ENCODE measurements at places on chromosomes 1 and 21.

- DNase-seq = no peak
These were observed 98.1 kb downstream of the SEC16B start for GRCh38 chr1:177871613-177872307.

DNA sequence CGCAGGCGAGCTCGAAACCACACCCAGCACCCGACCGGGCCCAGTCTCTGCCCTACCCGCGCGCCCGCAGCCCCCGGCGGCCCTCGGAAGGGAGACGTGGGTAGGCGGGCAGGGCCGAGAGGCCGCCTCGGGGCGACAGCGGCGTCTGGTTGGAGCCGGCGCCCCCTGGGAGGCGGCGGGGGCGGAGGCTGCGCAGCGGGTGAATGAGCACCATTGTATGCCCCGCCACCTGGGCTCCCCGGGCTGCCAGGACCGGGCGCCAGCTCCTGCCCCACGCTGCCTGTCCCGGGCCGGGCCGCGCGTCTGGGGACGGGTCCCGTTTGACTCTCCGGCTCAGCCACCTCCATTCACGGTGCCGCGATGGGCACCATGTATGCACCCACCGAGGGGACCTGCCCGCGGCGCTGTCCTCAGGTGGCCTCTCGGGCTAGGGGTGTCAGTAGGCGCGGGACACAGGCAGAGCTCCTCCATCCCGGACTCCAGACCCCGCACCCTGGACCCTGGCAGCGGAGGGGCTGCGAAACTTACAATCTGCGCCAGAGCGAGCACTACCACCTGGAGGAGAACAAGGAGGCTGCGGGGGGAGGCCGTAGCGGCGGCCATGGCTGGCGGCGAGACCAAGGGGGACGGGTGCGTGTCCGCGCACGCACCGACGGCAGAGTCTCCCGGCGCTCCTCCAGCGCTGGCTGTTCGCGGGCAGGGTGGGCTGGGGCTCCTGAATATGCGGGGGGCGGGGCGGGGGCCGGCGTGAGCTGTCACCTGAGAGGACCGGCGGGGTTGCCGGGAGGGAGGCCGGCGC, at the start of gene COL9A2:
COL9A2 (minus strand) TSS at position 692 of the 799 bp plus-strand sequence; CDS start at position 603, 89 bp downstream.
- DNase-seq = no peak

DNA sequence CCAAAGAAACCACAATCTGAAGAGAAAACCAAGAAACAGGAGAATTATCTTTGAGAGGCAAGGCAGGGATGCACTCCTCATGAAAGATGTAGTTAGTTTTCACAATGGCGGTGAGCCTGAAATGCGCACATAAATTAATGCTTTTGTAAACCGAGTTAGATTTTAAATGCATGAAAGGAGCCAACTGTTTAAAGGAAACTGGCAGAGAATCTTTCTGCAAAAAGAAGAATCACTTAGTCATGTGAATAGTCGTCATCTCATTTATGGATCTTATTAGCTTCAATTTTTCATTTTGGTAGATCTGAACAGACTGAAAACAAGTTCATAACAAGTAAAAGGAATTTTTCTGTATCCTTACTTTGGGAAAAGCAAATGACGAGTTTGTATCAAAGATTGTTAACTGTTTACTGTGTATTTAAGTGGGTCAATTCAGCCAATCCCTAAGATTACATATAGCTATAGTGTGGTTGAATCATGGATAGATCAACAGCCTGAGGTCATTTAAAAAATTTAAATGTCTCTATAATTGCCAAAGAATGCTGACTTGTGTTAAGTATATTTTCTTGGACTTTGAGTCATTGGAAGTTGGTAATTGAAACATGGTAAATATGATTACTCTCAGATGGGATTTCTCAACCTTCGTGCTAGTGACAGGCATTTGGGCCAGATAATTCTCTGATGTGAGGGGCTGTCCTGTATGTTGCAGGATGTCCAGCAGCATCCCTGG, 226.6 kb upstream of the KAZN start:
- DNase-seq = no peak

DNA sequence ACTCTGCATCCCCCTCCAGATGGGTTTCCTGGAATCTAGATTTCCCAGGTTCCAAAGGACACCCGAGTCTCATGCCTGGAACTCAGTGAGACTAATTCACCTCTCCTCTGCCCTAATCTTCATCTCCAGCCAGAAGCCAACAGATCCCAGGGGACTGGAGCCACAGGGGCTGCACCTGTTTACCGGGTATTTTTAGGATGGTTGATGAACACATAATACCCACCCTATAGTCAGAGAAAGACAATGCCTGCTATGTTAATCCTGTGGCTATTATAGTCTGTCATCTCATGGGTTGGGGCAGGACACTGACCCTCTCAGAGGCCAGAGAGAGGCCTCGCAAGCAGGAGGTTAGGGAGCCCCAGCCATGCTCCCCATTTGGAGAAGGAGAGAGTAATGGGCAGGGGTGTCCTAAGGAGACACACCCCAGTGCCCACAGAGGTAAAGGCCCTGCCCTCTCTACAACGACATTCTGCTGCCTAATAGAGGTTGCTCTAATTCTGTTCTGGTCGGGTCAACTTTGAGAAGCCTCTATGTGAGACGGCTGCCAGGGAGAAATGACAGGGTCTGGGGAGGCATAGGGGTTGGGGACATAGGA, 1.0 kb upstream of the TNNI1 start:
- no peak for DNase-seq

DNA sequence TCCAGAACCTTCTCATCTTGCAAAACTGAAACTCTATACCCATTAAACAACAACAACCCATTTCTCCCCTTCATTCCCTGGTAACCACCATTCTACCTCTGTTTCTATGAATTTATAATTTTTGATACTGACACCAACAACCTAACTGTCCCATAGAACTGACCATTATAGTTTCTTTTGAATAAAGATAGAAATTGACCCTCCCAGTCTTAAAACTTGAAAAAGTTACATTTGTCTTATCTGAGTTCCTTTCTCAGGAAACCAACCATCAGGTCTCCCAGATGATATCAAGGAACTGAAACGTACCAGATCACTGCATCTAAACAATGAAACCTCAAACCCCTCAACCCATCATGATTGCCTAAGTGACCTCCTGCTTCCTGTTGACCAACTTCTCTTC, 27.1 kb downstream of the RNF115 start:
- no peak for DNase-seq

- no peak for DNase-seq
These were observed 47.4 kb upstream of the WNT2B start for GRCh38 chr1:112461200-112461871.

GRCh38 chr1:209456878-209457277, 126.6 kb upstream of the CAMK1G start:
- DNase-seq = no peak

GRCh38 chr21:21740207-21740606, 742.0 kb downstream of the NCAM2 start:
- DNase-seq = no peak

DNA sequence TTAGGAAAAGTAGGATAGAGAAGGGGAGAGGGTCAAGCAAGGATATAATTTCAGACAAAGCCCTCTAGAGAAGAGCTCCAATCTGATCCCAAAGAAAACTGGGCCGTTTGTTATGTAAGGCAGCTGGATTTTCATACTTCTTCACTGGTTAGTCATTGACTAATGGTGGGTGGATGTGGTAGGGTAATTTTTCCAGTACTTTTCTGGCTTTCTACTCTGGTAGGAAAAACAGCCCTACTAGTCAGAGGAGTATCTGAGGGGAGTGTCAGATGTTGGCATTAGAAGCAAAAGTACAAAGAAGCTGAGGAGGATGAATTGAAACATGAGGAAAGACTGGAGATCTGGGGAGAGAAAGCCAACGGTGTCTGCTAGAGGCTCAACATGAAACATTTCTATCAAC, 145.3 kb downstream of the TNFSF18 start:
- no peak for DNase-seq

- no peak for DNase-seq
These were observed 38.6 kb upstream of the GPR88 start for GRCh38 chr1:100499194-100499811.

DNA sequence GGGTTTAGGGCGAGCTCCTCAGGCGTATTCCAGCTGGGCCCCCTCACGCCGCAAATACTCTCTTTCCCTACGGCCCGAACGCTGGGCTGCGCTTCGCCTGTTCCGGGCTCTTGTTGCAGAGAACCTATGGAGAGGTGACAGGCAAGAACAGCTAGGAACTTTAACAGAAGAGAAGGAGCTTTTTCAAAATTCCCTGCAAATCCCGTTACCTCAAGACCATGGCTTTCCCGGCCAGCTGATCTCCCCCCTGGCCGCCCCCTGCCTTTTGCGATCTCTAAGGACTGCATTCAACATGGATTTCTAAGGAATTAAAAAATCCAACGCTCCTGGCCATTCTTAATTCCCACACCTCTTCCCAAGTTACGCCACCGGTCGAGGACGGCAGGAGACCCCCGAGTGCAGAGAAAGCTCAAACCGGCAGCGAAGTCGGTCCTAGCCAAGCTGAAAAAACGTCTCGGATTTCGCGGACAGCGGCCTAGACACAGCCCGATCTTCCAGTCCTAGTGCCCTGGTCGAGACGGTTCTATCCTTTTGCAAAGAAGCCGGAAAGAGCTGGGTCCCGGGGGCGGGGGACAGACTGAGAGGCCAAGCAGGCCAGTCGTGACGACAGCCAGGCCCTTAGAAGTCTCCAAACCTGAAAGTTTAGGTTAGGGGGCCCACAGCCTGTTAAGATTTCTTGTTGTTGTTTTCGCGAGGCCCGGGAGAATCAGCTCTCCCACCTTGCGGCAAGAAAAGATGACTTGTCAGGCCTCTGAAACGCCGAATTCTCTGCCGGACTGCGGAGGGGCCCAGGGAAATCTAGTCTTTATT, 1.1 kb upstream of the TBX15 start:
- no peak for DNase-seq

DNA sequence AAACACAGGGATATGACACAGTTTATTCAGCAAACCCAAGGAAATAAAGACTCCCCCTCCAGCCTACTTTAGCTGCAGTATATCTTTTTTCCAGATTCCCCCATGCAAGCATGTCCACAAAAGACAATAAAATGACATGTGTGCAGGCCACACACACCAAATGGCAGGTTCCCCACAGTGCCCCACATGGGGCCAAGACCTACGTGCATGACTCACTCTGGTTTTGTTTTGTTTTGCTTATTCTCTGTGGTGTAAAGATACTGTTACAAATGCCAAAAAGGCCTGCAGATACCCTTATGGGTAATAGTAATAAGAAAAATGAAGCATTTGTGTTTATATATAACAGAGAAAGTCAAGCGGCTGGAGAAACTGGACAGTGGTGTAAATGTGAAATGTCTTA, 71.6 kb downstream of the RD3 start:
- no peak for DNase-seq

DNA sequence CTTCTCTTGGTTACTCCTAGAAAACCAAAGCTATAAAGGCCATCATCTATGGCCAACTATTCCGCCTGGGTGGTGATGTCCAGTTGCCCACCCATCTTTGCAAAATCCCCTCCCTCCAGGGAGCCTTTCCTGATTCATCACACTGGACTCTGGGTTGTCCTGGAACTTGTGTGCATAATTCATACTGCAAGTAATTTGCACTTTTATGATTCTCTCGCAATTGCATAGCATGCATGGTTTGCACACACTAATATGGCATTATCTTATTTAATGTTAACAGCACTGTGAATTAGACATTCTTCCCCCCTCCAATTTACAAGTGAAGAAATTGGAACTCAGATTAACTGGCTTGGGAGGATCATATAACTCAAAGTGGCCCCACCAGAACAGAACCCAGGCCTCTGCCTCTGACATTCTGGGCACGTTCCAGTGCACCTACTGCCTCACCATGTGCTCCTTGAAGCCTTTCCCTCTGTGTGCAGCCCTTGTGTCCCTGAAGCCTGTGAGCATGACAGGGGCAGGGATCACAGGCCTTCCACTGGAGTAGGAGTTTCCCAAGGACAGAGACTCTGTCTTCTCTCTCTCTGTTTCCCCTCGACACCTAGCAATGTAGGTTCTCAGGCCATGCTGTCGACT, 98.9 kb upstream of the IPO9 start:
- no peak for DNase-seq

DNA sequence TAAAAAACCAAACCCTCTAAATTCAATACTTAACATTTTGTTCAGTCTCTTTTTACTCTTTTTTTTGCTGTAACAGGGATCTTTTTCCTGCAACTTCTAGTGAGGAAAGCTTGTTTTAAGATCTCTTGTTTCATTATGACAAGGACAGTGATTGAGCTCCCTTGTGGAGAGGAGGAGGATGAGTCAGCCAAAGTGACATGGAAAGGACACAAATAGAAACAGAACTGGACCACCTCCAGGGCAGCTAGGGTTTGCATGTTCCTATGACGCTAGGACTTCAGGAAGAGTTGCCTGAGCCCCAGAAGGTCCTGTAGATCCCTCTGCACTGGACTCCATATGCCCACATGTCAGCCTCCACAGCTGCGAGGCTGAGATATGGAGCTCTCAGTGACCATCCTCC, 212.6 kb upstream of the FAM78B start:
- DNase-seq = no peak

DNA sequence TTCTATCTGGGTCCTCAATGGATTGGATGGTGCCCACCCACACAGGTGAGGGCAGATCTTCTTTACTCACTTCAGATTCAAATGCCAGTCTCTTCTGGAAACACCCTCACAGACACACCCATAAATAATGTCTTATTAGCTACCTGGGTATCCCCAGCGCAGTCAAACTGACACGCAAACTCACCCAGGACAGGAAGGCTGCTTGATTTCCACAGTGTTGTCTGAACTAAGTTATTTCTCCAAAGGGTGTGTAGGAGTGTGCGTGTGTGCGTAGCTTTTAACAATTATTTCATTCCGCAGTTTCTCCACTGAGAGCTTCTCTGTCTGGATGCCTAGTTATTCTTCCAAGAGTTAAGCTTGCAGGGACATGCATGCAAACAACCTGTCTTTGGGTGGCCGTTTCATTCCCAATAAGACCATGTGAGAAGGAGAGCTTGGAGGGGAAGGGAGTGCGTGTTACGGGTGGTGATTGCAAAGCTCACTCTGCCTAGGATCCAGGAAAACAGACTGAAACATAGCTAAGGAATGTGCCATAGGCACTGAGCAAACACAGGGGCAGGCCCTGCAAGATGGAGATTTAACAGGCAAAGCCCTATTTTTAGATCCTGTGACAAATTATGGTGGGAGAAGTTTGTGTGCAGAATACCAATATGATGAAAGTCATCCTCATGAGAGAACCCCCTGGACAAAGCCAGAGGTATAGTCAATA, 269.7 kb downstream of the DYRK1A start:
- no peak for DNase-seq

DNA sequence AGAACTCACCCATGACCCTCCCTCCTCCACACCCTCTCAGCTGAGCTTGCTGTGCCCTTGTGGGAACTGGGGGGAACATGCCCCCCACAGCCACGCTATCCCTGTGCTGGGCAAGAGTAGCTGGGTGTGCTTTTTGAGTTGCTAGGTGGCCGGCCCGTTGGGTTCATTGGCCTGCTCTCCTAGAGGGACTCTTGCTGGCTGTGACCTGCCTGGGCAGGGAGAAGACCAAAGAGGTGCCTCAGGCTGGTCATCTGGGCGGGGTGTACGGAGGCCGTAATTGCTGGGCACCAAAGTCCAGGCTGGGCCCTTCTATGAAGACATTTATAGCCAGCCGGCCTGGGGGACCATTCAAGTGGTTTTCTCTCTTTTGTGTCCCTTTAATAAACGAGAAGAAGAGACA, 138.3 kb upstream of the ZBTB40 start:
- DNase-seq = no peak

GRCh38 chr1:217135569-217135915, 412.3 kb upstream of the ESRRG start:
- no peak for DNase-seq

GRCh38 chr1:157325220-157325619, 187.0 kb upstream of the ETV3 start:
- no peak for DNase-seq

All from SHP77 (cell line).